ENCODE measurements at places on chromosomes 7 and 10.

DNA sequence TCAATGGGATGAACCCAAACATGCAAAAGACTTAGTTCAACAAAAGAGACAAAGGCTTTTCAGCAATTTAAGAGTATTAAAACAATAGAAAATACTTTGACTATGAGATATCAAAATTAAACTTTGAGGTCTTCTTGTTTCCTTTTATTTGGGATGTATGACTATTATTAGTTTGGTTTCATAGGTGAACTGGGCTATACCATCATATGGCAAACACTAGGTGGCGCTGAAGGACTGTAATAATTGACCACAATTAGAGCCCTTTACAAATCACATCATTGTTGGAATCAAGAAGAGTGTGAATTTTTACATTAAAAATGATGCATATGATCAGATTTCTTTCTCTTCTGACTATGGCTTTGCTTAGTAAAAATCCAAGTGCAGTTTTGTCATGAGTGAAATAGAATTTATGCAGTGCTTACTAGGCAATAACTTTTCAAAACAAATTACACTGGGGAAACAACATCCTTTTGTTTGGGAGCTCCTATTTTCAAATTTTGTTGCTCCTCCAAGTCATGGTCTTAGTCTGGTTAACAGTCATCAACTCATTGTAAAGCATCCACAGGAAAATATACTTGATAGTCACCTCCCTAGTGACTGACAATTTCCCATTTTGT, 14.7 kb upstream of the NXPH1 start:
- no peak for DNase-seq

DNA sequence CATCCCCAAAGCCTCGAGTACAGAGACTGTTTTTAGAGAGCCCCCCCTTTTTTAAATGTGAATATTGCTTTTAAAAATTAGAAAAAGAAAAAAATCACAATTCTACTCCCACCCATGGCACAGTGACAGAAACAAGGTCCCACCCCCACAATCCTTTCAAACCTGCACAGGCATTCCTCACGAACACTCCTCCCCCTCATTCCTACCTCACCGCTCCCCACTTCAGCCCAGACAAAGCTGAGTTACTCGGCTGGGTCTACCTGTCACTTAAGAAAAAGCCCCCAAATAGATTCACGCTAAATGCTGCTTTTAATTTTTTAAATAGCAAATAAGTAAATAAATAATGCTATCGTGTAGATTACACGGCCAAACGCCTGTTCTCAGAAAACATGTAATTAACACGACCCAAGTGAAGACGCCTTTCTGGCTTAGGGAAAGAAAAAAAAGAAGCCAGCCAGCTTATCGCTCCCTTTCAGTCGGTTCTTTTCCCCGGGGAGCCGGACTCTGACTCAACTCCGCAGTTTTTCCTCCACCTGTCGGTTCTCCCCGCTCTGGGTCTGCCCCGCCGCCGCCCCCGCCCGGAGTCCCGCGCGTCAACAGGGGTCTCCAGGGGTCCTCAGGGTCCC, 739 bp downstream of the MPP7 start:
- no peak for DNase-seq

GRCh38 chr7:80642871-80643270, 4.4 kb downstream of the CD36 start:
- no peak for DNase-seq

GRCh38 chr7:155713384-155713783, 68.9 kb downstream of the RBM33 start:
- DNase-seq: no peak

DNA sequence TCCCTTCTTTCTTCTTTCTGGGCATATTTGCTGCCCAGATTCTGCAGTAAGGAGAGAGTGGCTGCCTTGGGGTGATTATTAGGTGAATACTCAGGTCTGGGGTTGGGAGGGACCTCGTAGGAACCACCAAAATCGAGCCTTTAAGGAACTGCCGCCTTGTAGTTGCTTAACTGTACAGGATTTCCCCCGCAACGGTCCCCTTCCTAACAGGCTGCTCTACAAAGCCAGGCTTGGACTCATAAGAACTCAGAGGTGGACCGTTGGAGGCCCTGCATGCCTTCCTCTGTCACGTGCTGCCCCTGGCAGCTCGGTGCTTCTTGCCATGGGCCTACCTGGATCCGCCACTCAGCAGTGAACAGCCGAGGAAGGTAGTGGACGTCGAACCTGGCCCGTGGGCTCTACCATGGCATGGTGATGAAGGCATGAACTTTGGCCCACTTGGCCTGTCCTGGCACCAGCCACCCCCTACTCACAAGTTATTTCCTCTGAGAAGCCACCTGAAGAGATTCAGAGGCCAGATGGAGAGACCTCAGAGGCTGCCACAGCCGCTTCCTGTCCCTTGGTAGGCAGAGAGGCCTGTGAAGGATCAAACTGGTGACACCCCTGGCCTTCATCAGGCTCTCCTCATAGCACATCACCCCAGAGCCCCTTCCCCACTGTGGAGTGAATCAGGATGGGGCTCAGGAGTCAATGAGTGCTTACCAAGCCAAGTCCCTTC, 54.6 kb downstream of the NOD1 start:
- DNase-seq: no peak

GRCh38 chr7:154371424-154371823, 319.2 kb downstream of the DPP6 start:
- DNase-seq: no peak

DNA sequence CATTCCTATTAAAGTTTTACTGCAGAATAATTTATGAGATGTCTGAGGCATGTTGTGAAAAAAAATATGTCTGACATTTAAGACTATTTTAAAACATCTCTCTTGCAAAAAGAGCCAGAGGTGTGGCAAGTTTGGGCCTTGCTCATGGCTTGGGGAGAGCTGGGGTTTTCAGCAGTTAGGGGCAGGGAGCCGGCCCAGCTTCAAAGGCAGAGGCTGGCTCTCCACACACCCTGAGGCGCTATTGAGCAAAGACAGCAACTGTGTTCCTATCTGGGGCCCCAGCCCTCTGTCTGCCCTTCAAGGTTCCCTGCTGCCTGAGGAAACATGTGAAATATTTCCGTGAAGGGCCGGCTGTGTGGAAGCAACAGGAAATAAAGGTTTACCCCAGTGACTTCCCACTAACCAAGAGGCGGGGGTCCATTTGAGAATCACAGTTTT, 94.0 kb downstream of the SORBS1 start:
- DNase-seq: no peak

DNA sequence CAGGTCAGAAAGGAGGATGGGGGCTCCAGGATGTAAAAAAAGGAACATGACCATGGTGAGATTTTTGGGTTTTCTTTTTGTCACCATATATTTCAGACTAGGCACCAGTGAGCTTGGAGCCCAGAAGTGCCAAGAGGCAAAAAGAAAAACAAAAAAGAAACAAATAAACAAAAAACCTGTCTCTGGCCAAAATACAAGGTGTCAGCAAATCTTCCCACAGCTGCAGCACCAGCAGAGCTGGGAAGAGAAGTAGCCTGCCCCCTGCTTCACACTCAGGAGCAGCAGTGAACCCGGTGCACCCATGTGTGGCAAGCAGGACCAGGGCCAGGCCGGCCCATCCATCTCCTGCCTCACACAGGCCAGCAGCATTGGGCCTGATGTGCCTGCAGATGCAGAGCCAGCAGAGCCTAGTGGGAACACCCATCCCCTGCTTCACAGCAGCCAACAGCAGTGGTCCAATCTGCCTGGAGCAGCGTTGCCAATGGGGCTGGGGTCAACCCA, 34.7 kb upstream of the C10orf71 start:
- DNase-seq: no peak

GRCh38 chr10:50567384-50567783, 56.4 kb downstream of the SGMS1 start:
- DNase-seq: no peak

DNA sequence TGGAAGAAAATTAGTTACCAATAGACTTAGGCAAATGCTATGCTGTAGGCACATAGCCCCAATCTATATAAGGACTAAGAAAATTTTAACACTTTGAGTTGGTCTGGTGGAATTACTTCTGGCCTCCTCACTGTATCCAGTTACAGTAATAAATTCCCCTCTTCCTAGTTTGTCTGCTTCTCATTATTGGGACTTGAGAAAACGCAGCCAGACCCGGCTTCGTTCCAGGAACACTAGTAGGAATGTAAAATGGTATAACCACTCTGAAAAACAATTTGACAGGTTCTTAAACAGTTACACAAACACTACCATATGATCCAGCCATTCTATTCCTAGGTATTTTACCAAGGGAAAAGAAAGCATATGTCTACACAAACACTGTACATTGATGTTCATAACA, 150.2 kb downstream of the VPS50 start:
- no peak for DNase-seq

DNA sequence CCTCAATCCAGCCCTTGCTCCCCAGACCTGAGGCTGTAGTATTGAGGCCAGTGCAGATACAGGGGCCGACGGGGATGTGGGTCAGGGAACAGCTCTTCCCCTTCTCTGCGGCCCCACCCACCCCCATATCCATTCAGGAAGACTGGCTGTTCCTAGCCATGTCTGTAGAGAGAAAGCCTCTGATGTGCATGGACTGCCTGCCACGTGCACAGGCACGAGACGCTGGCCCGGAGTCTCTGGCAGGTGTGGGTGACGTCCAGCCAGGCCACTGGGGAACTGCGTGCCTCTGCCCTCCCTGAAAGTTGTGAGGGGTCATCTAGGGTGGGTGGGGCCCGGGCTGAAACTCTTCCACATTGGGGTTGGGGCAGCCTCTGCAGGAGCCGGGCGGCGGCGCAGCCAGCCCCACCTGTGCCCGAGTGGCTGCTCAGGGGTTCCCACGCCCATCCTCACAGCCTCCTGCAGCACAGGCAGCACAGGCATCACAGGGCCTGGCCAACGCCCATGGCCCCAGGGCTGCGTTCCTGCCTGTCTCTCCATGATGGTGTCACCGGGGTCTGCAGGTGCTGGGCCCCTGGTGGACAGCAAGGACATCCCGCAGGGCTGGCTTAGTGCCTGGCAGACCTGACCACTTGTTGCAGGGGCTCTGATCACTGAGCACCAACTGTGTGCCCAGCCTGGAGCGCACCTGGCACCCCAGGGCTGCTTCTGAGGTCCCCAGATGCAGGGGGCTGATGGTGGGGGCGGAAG, 27.5 kb downstream of the MICALL2 start:
- DNase-seq: no peak

DNA sequence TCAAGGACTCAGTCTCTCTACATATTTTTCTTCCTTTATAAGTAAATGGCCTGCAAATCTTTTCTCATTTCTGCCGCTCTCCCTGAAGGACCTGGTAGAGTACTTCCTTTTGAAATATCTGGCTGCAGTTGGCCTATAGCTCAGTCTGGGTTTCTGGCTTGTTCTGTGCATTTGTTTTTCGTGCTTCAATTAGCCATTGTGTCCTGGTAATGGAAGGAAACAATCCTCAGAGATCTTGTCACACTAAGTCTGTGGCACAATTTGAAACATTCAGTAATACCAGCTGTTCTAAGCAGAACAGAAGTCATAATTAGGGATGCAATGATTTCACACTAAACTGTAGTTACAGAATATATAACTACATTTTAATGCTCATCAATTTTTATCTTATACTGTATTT, 545.0 kb downstream of the NRG3 start:
- no peak for DNase-seq

GRCh38 chr7:55018361-55019190, at the start of gene EGFR:
TSS of gene EGFR (plus strand) at chr7:55019017. CDS start at chr7:55019278, 261 bp downstream.
- no peak for DNase-seq

- no peak for DNase-seq
Observed at GRCh38 chr10:43125881-43126731, 12.1 kb upstream of the CSGALNACT2 start.

- no peak for DNase-seq
Observed at GRCh38 chr10:86666538-86666937, 1.8 kb upstream of the LDB3 start.

DNA sequence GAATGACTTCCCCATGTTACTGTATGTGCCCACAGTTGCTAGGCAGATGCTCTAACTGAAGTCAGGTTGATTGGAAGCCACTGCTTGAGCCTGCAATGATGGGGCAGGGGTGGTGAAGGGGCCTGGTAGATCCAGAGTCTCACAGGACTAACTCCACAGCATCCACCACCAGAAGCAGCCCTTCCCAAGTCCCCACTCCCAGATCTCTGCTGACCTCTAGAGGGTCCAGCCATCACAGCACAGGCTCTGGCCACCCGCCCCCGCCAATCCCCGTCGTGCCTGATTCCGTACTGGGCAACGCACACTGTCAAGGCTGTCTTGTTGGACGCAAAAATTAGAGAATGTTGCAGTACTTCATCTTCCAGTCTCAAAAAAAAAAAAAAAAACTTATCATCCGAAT, 136.8 kb upstream of the PDE1C start:
- no peak for DNase-seq

DNA sequence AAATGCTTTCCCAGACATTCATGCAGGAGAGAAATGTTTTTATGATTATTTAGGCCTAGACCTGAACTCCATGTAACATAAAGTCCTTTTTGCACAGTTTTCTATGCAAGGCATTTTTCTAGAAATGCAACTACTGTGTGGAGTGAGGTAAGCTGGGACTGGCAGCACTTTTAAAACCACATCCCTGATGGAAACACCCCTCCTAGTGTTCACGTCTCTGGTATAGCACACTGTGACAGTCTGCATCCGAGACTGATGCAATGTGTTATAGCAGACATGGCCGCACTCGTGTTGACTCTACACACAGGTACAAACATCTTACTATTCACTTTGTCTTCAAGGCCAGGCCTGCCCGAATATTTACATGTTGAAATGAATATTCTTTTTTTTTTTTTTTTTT, 19.3 kb upstream of the ERCC6 start:
- no peak for DNase-seq

GRCh38 chr10:16392531-16393069, 44.2 kb upstream of the PTER start:
- DNase-seq: no peak

DNA sequence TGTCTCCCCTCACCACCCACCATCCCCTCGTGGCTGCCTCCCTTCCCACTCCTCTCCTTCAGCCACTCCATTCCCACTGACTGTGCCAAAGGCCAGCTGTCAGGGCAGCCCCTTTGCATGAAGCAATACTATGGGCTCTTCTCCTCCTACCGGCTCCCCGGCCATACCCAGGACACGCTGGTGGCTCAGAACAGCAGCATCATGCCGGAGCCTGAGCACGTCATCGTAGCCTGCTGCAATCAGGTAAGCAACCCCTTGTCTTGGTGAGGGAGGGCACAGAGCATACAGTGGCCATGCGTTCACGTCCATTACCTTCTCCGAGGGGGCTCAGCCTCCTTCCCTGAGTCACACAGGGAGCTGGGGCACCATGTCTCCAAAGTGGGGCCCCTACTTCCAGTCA, 11.6 kb downstream of the CHAT start:
- no peak for DNase-seq

GRCh38 chr7:143013893-143014292, 13.0 kb downstream of the OR9A2 start:
- DNase-seq: no peak

GRCh38 chr10:6530211-6530840, 49.8 kb downstream of the PRKCQ start:
- peak; percentile 47 for DNase-seq
